Mesothelial cell of epicardium (in vitro differentiated cells): ENCODE measurements at places on chromosomes 5 and 9. TPM values are rescaled to one million over a fixed set of nuclear protein-coding genes. Genes with fewer than 3 reads are reported as not detected.

GRCh38 chr5:88245893-88246244, 22.8 kb downstream of the TMEM161B start:
- no peak for DNase-seq

DNA sequence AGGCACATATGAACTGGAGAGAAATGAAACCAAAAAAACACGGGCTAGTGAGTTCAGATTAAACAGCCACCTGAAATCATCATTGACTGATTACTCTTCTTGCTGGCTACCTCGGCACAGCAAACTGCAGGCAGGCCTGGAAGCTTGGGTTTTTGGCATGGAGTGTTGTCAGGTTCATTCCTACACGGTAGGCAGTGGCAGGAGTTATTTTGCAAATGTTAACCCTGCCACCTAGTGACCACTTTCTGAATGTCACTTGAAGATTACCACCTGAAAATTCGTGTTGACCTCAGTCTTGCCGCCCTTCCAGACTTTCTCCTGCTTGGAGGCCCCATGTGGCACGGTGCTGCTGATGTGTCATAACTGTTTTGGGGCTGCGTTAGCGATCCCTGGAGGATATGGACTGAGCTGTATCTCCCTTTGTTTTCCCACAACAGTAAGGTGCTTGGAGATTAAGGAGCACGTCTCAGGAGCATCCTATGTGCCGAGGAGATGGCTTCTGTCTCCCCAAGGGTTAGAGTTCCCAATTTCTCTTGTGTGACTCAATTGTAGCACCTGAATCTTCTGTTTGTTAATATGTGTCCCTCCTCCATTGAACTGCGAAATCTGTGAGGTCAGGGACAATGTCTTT, 12.7 kb upstream of the CD180 start:
- no peak for DNase-seq

DNA sequence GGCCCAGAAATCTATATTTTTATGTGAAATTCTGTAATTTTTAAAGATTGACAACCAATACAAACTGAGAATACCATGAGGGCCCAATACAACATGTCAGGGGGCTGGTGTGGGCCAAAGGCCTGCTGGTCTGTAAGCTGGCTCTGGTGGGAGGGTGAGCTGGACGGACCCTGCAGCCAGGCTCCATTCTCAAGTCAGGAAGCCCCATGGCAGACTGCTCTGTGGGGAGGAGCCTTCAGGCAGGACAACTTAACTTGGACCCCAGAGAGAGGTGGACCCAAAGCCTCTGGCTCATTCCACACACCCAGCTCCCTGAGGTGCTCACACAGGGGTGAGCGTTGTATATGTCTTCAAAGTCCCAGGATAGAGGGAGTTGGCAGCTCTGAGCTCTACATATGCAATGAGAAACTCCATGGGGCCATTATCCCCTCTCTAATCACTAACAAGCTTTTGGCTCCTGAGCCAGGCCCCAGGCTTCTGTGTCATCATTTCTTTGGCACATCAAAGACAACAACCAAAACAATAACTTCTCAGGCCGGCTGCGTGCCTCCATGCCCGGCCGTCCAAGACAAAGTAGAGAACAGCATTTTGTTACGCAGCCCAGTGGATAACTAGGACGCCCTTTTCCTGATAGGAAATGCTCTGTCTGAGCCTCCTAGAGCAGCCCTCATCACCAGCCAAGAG, 6.4 kb downstream of the SEPTIN8 start:
- no peak for DNase-seq

GRCh38 chr9:88319936-88320747, 68.1 kb upstream of the SPIN1 start:
- DNase-seq: no peak

- no peak for DNase-seq
Measured at GRCh38 chr5:28408186-28408585, 1369.8 kb upstream of the CDH9 start.

Gene CARTPT
- total RNA-seq: not detected in 3 replicates

Gene IFNA14
- not detected in 3 replicates for total RNA-seq
